SHP77 (cell line): ENCODE measurements at places on chromosomes 4 and X.

DNA sequence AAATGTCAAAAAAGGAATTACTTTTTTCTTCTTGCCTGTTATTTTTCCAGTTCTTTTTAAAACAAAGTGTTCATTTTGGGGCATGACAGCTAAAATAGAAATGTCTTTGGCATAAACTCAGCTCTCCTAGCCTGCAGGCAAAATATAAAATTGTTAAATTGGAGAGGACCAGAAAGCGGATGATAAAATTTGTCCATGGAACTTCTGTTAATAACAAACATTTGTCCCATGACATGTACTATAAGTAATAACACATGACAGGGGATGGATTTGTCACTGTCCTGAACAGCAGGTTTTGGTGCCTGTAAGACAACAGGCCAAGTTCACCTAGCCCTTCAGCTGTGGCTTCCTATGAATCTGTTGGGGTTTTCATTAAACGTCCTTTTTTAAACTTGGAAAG, 184.0 kb upstream of the TTC29 start:
- DNase-seq: no peak

DNA sequence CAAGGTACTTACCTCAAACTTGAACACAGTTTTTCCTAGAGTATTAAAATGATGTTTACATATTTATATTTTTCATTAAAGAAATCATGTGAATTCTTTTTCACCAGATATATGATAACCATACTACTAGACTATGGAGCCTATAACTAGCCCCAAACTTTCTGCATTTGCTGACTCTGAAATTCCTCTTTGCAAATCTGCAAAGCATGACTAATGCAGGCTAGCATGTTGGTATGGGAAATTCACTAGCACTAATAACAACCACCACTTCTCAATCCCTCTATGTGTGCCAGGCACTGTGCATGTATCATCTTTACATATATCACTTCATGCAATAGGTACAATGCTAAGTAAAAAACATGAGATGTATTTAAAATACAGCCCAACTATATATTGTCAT, 51.1 kb downstream of the SLC10A7 start:
- DNase-seq: no peak

GRCh38 chrX:14497184-14497666, 32.1 kb upstream of the GLRA2 start:
- no peak for DNase-seq

DNA sequence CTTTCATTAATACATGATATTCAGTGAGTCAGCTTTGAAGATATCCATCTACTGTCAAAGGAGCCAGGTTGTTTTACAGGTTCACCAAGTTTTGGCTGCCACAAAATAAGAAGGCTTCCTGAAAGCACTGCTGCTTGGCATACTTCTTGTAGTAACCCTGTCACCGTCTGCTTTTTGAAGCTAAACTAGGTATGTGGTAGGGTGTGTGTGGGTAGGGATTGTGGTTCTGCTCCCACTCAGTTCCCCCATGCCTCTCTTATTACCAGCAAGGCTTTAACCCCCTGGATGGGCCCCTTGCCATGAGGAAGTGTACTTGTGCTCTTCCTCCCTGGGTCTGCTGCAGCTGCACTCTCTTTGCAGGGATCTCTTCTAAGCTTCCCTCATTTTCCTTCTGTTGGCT, 191.2 kb downstream of the BANK1 start:
- no peak for DNase-seq

- no peak for DNase-seq
These were observed 25.5 kb downstream of the PDLIM5 start for GRCh38 chr4:94477227-94477626.

GRCh38 chr4:7261087-7261486, 68.7 kb downstream of the SORCS2 start:
- no peak for DNase-seq

DNA sequence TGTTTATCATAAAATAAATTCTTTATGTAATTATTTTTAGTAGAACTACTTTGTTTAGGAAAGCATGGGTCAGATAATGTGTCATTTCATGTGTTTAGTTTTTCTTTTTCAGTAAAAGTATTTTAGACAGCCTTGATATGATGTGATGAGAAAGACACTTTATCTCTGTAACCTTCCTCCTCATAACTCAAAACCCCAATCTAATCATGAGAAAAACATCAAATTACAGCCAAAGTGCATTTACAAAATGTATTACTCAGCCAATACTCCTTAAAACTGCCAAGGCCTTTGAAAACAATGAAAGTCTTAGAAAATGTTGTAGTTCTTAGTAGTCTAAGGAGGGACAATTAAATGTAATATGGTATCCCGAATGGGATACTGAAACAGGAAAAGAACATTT, 144.9 kb downstream of the GPM6A start:
- DNase-seq: no peak

GRCh38 chr4:2436301-2436700, 17.5 kb downstream of the CFAP99 start:
- DNase-seq: no peak

DNA sequence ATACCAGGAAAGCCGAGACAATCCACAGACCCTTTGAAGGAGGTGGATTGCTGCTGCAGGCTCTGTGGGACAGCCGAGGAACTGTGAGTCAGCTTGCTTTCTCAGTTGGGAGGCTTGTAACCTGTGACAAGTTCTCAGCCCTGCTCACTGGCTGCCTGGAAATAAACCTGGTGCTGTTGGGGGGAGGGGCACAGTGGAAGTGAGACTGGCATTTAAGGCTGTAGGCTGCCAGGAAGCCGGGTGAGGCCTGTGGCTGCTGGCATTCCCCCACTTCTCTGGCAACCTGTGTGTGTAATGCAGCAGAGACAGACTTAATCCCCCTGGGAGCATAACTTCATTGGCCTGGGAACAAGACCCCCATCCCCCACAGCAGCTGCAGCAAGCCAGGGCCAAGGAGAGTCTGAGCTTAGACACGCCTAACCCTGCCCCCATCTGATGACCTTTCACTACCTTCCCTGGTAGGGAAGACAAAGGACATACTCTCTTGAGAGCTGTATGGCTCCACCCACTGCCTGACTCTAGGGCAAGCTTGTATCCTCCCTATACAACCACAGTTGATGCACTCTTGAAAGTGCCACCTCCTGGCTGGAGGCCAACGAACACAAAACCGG, 64.1 kb downstream of the ALPK1 start:
- no peak for DNase-seq

GRCh38 chrX:104376937-104377336, 122.2 kb upstream of the ESX1 start:
- no peak for DNase-seq

DNA sequence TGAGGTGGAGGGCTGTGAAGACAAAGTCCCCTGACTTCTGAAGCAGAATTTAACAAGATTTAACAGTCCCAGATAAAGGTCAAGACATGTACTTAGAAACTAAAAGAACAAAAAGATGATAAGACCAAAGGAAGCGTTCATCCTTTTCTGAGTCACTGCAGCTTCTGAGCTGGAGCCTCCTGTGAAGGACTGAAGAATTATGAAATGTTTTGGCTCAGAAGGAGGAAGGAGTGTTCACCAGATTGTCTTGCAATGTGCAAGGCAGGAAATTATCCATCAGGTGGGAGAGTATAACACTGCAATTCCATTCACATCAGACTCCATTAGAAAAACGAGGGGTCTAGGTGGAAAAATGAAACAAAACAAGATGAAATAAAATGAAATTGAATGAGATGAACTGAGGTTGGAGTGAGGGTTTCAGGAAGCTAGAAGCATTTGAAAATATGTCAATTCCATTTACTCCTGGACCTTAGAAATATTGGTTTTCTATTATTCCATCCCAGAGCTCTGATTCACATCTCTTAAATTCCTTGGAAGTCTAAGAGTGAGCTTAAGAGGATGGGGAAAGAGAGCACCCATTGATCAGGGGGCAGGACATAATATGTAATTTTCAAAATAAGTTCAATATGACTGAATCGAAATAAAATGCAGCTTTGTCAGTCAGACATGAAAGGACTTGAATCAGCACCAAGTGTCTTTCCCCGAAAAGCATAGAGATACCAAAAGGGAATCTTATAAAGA, 186.1 kb upstream of the LNX1 start:
- no peak for DNase-seq

DNA sequence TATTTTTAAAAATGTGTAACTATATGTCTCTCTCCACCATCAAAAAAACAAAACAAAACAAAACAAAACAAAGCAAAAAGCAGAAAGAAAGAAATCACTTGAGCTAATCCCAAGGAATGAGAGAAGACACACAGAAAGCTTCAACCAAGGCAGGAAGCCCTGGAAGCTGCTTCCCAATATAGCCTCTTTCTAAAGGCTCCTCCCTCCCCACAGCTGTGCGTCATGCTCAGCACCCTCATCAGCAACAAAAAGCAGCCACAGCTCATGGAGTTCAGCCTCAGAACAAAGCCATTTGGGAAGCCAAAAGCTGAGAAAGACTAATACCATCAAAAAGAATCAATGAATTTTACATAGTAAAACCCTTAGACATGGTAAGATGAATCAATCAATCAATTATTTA, 501.6 kb upstream of the SMIM31 start:
- DNase-seq: no peak

- DNase-seq: no peak
These were observed 300.9 kb downstream of the BCOR start for GRCh38 chrX:39796856-39797255.

DNA sequence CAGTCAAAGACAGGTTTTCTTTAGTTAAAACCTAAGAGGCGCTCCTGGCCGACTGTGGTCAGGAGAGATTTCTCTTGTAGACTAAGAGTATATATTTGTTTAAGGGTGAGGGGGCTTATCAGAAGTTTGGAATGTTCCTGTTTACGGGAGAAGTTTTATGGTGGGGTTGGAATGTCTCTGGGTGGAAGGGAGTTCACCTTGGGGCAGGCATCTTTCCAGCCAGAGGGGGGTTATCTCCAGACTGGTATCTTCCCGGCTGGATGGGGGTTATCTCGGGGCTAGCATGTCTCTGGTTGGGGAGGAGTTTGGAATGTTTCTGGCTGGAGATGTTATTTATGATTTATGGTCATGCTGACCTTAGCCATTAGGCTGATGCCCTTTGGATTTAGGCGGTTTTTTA, 116.0 kb downstream of the COX7B2 start:
- DNase-seq: no peak

- DNase-seq: no peak
These were observed 18.2 kb upstream of the CTBP1 start for GRCh38 chr4:1266881-1267763.

DNA sequence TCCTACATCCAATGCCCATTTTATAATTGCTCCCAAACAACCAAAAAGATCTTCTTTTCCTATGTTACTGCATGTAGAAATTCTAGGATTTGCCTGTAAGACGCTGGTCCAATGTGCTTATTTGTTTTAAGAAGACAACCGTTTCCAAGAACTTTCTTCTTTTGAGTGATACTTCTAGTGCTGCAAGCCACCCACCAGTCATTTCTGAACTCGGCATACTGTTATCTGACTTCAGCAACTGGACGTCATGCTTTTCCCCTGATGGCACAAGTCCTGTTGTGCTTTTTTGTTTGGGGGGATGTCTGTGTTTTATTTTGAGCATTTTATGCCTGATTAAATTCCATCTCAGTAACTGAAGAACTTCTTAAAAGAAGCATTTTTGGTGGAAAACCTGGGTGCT, 16.0 kb upstream of the RAP1GDS1 start:
- no peak for DNase-seq

DNA sequence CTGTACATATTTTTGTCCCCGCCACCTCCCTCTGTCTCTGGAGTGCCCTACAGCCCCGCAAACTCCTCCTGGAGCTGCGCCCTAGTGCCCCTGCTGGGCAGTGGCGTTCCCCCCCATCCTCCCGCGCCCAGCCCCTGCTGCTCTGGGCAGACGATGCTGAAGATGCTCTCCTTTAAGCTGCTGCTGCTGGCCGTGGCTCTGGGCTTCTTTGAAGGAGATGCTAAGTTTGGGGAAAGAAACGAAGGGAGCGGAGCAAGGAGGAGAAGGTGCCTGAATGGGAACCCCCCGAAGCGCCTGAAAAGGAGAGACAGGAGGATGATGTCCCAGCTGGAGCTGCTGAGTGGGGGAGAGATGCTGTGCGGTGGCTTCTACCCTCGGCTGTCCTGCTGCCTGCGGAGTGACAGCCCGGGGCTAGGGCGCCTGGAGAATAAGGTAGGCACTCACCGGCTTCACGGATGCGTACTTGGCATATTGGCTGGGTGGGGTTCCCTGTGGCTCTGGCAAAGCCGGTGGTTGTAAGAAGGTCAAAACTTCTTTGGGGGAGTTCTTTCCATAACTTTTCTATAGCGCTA, 653 bp downstream of the HHIP start:
- DNase-seq: no peak

DNA sequence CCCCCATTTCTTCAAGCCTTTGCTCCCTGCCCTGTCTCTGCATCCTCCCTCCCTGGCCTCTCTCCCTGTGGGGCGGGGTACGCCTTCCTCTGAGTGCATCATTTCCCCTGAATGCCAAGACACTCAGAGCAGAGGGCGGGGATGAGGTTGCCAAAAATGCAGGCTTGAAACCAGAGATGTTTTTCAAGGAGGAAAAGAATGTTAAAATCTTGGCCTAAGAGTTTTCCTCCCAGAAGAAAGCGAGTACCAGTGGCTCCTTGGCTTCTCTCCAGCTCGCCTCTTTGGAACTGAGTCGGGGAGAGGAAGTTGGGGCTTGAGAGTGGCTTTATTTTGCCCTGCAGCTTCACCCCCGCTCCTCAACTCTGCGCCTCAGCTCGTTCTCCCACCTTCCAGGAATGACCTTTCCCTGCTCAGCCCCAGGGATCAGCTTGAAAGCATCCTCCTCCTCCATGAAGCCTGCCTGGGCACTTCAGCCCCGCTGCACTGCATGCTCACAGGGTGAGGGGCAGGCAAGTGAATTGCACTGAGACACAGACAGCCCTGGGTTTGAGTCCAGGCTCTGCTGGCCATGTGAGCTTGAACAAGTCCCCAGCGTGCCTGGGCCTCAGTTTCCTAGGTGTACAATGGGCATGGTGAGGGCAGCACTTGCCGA, 57.5 kb upstream of the SORCS2 start:
- no peak for DNase-seq

- no peak for DNase-seq
These were observed 308.2 kb downstream of the FRMPD4 start for GRCh38 chrX:12446342-12447075.
